ENCODE measurements at places on chromosomes 6 and 20. TPM values are rescaled to one million over a fixed set of nuclear protein-coding genes. Genes with fewer than 3 reads are reported as not detected.

DNA sequence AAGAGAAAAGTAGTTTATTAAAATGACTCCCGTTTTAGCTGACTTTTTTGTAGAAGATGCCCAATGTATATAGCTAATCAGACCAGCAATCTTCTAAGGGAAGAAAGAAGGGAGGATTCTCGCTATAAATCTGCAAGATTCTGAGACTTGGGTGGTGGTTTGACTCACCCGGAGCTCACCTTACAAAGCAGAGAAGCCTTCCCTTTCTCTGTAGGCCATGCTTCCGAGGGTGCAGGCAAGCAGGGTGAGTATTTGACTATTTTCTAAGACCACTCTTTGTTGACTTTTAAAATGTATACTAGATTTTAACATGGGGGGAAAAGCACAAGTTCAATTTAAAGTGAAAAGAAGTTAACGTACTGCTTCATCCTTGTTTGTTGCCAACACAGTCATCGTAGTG is 2.7 kb downstream of the OLIG3 start:
- DNase-seq: no peak

The EFCAB8 gene
- 0.10 TPM for total RNA-seq

- no peak for DNase-seq
Observed at GRCh38 chr6:42236030-42236429, 18.4 kb upstream of the MRPS10 start.

GRCh38 chr6:70396796-70397729 is 16.2 kb upstream of the FAM135A start:
- no peak for DNase-seq

- no peak for DNase-seq
Observed at GRCh38 chr6:1591926-1592325, 17.8 kb upstream of the FOXC1 start.

DNA sequence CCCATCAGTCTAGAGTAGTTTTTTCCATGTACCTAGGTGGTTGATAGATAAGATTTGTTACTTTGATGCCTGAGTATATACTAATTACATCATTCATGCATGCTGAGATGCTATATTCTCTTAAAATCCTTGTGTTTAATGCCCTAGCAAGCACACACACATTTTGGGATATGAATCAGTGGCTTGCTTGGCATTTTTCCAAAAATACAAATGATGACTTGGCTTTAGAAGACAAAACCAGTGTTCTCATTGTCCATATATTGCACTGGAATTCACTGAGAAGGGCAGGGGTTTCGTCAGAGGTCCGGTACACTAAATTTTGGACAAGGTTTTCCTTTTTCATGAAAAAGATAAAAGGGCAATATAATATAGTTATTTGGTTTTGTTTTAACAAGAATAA is 24.9 kb downstream of the GTPBP2 start:
- peak; percentile 61 for DNase-seq

DNA sequence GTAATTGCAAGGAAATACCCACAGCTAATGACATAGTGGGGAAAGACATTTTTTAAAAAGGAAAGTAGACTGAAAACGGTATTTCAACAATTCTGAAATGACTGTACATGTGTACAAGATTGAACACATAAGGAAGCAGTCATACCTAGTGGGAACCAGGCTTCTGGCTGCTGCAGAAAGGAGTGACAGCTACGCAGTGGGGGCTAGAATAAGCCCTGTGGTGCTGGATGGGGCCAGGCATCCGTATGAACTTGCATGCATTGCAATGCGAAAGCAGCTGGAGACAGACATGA is 54.9 kb upstream of the GPR31 start:
- DNase-seq: no peak

GRCh38 chr6:11040134-11040533 is 4.0 kb downstream of the ELOVL2 start:
- DNase-seq: no peak

DNA sequence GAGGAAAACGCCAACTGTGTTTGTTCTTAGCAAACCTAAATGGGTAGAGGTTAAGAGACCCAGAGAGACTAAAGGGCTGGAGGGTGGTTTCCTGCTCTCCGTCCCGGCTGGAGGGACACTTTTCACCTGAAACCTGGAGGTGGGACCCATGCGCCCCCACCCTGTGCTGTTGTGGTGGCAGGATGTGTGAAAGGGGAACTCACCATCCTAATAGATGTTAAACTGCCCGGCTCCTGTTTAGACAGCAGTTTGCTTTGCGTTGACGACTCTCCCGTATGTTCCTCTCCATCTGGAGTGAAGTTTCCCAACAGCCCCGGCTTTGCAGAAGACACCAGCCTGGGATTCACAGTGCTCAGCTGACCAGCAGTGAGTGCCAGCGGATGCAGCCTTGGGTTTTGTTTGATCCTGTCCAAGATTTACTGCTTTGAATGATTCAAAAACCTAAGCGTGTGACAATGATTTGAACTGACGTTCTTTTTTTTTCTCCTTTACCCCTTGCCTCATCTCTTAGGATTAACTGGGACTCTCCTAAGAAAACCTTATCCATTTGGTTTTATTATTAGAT is 66.0 kb downstream of the CDH4 start:
- no peak for DNase-seq

The UBE2C gene
- total RNA-seq: 673 TPM

DNA sequence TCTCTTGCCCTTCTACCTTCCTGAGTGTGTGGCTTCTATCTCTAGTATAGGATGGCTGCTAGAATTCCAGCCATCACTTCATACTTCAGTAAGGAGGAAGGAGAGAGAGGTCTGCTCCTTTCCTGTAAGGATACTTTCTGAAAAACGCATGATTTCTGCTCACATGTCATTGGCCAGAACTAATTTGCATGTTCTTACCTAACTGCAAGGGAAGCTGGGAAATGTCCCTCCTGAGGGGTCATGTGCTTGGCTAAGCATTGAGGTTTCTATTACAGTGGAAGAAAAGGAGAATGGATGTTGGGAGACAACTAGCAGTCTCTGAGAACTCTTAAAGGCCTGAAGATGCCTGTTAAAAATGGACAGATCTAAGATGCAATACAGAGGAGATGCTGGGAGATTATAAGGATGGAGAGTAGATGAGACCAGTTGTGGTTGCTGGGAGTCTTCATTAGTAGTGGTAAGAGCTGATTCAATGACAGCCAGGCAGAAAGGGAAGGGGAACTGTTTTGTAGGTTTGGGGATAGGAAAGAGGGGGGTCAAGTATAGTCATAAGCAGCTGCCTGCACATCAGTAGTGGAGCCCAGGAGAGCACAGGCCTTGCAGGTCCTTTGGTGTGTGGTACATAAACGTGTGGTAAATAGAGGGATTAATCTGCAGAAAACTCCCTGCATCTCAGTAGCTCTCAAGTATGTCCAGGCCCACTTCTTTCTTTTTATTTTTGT is 20.2 kb downstream of the CDS2 start:
- no peak for DNase-seq

- DNase-seq: peak; percentile 84
Observed at GRCh38 chr6:163457637-163458561, 43.4 kb downstream of the QKI start.

The MRPS10 gene
- 72.9 TPM for total RNA-seq

DNA sequence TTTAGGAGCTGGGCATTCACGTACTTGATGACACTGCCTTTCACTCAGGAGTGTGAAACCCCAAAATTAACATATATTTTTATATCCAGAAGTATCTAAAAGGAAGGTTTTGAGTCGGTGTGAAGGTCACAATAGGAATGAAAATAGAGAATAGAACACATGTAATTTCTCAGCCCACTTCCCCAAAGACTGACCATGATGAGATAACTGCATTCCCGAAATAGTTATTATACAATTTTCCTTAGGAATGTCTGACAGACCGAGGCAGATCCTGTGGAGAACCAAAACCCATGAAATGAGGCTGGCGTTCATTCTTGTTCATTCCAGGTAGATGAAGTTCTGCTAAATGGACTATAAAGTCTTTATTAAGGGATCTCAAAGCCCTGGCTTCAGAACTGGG is 10.3 kb downstream of the NSFL1C start:
- no peak for DNase-seq

DNA sequence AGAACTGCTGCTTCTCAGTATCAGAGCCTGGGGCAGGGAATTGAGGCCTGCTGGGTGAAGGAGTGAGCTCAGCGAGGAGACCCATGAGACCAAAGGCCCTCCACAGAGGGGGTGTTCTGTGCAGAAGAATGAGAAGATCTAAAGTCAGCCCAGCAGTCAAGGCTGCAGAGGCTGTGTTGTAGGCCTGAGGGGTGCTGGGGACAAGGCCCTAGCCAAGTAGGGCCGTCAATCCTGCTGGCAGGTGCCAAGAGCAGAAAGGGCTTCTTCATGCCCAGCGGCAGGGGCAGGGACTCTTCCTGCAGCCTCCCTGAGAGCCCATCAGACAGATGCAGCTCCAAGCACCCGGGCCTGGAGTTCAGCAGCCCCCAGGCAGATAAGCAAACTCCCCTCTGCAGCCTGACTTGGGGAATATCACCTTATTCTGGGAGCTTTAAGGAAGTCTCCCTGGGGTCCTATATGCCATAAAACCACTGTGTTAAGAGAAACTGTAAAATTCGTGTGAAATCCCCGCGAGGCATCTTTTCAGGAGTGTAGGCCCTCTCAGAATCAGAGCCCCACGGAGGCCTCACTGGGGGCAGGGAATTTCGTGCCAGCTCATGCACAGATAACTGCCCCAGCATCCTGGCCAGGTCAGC is 9.0 kb downstream of the CCDC167 start:
- no peak for DNase-seq

DNA sequence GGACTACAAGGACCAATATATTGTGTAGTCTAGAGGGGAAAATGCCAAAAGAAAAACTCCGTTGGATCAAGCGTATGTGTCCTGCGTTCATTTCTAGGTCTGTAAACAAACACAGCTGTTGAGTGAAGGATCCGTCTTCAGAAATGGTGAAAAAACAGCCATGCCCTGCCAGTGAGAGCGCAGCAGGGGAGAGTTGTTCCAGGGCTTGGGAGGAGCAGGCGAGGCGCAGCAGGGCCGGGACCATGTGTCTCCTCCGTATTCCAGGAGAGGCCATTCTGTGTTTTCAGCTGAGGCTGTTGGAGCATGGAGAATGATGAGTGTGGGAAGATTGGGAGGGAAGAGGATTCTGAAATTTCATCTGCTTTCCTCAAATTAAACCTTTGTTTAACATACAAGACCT is 38.0 kb downstream of the BMP6 start:
- no peak for DNase-seq

DNA sequence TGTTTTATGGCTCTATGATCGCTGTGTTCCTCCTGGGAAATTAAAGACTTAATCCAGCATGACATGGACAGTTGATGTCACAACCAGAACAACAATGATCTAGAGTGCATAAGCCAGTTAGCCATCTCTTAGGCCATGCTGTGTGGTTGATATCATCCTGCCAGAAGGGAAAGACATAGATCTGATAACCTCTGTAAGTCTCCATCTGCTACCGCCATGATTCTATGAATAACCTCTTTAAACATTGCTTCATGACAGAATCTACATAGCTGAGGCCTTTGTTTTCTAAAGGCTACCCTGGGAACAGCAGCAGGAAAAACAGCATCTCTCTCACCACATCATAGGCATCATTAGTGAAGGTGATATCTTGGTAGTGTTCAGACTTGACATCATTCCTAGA is 117.6 kb upstream of the PHACTR1 start:
- DNase-seq: no peak

The RWDD2A gene
- 3.0 TPM for total RNA-seq

DNA sequence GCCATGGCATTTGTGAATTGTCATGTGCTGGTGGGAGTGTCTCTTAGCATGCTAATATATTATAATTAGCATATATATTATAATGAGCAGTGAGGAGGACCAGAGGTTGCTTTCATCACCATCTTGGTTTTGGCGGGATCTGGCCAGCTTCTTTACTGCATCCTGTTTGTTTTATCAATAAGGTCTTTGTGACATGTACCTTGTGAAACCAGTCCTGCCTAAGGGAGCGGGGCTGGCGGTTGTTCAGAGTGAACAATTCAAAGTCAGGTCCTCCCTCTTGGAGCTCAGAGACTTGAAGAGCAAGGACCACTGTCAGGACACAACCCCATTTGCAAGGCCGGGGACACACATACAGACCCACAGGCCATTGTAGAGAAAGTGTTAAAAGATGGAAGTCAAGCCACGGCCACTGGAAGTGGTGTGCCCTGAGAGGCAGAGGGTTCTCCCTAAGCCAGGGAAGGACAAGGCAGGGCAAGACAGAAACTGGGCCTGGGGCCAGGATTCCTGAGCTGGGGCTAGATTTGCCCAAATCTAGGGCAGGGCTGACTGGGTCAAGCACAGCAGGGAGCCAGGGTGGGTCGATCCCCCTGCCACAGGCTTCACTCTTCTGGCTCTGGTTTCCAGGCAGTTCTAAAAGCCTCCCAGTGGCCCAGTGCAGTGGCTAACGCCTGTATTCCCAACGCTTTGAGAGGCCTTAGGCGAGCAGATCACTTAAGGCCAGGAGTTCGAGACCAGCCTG is 14.2 kb downstream of the SLC52A3 start:
- DNase-seq: no peak

DNA sequence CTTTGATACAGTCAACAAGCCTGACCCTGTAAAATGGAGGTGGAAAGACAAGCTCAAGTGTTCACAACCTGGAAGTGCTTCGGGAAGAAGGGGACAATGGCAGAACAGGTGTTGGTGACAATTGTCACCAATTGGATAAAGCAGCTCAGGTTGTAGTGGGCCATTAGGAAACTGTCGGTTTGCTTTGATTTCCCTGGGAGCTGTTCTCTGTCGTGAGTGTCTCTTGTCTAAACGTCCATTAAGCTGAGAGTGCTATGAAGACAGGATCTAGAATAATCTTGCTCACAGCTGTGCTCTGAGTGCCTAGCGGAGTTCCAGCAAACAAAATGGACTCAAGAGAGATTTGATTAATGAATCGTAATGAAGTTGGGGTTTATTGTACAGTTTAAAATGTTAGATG is 15.0 kb downstream of the CCR6 start:
- no peak for DNase-seq

- DNase-seq: no peak
Observed at GRCh38 chr20:55273149-55273548, 732.2 kb downstream of the CBLN4 start.

The GATA5 gene
- not detected for total RNA-seq

The SLC17A3 gene
- not detected for total RNA-seq

GRCh38 chr20:51756653-51757052 is 11.5 kb downstream of the ATP9A start:
- no peak for DNase-seq

The ATXN1 gene
- 31.2 TPM for total RNA-seq
